ENCODE measurements at places on chromosomes 6 and 20. TPM values are rescaled to one million over a fixed set of nuclear protein-coding genes. Genes with fewer than 3 reads are reported as not detected.
A peak's percentile ranks its signal among the peaks of the same experiment; 100 is the strongest.

- DNase-seq: no peak
Measured at GRCh38 chr20:47765271-47765670, 20.0 kb downstream of the SULF2 start.

- no peak for DNase-seq
Measured at GRCh38 chr6:143689852-143690251, 12.1 kb downstream of the PHACTR2 start.

The TMEM244 gene
- not detected for total RNA-seq

DNA sequence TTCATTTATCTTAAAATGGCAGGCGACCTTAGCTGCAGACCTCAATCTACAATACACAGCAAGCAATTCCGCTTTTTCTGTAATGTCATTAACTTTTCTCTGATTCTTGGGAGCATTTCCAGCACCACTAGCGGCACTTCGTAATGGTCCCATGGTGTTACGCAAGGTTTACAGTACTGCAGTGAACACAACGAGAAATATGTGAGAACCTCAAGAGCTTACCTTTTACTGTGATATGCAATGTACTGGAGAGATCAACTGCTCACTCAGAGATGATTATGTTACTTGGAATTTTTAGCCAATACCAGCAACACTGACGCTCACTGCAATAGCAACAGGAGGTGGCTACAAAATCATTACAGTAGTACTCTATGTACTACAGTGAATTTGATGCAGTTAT lies 2.8 kb upstream of the CEP43 start:
- DNase-seq: peak; percentile 6

DNA sequence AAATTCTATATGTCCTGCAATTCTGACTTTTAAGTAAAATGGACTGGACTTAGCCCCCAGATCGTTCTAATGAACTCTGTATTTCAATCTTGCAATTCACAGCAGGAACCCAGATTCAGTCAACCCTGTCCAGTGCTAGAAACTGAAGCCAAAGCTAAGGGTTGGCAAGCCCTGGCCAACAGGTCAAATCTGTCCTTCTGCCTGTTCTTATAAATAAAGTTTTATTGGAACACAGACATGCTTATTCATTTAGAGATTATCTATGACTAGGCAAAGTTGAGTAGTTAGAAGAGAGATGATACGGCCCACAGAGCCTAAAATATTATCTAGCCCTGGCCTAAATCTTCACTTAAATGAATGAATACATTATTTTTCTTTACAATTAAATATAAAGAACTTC lies 339.2 kb upstream of the JARID2 start:
- no peak for DNase-seq

DNA sequence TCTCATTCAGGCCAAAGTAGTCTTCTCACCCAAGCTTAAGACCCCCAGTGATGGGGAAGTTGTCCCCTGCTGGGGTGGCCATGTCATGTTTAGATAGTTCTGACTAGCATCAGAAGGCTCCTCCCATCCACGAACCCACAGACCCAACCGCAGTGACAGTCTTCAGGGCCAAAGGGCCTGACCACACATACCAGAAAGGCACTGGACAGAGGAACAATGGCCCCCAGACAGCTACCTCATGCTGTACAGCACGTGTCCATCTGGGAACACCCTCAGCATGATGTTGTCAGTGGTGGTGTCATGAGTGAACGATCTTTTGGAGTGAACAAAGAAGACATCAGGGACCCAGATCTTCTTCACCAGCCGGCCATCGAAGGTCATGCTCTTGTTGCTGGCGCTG lies 46.3 kb downstream of the GABRR2 start:
- DNase-seq: no peak

The ARFGEF3 gene
- total RNA-seq: 0.04 TPM

The WFDC10B gene
- total RNA-seq: not detected

DNA sequence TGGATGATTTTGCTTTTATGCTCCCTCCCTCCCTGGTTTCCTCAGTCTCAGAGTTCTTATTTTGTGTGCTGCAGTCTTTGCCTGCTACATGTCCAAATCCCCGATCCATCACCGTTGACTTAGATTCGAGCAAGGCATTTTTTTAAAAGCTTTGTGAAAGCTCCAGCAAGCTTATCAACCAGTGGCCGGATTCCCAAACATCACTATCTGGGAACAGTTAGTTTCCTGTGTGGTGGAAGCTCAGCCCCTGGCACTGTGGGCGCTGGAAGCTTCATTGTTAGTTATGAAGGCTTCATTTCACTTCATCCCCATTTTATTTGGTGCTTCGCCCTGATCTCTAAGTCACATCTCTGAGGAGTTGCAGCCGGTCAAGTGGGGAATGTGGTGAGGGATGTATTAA lies 44.7 kb downstream of the DEK start:
- DNase-seq: no peak

The SLC39A7 gene
- total RNA-seq: 72.4 TPM

The LYRM4 gene
- 35.1 TPM for total RNA-seq

DNA sequence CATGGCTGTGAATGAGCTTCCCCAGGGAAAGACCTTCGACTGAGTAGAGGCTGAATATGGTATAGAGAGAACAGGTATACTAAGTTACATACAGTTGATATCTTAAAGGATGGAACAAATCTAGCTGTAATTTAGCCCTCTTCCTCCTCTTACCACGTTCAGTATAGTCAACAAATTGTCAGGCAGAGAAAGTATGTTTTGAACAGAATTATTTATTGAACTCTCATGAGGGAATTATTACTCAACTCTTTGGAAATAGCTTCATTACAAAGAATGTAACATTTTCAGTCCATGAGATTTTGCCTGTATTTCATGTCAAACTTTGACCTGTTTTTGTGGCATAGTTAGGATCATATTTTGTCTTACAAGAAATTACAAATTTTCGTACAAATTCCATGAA lies 63.0 kb downstream of the SH3BGRL2 start:
- no peak for DNase-seq

The ME1 gene
- 50.8 TPM for total RNA-seq

DNA sequence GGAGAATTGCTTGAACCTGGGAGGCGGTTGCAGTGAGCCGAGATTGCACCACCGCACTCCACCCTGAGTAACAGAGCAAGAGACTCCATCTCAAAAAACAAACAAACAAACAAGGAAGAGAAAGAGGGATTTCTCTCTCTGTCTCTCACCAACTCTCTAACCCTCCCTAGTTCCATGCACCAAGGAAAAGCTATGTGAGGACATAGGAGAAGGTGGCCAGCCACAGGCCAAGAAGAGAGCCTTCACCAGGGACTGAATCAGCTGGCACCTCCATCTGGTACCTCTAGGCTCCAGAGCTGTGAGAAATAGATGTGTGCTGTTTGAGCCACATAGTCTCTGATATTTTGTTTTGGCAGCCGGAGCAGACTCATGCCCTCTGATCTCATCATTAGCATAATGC lies 9.0 kb upstream of the FAM110A start:
- no peak for DNase-seq

The TREML2 gene
- 0.17 TPM for total RNA-seq

The ECT2L gene
- not detected for total RNA-seq

DNA sequence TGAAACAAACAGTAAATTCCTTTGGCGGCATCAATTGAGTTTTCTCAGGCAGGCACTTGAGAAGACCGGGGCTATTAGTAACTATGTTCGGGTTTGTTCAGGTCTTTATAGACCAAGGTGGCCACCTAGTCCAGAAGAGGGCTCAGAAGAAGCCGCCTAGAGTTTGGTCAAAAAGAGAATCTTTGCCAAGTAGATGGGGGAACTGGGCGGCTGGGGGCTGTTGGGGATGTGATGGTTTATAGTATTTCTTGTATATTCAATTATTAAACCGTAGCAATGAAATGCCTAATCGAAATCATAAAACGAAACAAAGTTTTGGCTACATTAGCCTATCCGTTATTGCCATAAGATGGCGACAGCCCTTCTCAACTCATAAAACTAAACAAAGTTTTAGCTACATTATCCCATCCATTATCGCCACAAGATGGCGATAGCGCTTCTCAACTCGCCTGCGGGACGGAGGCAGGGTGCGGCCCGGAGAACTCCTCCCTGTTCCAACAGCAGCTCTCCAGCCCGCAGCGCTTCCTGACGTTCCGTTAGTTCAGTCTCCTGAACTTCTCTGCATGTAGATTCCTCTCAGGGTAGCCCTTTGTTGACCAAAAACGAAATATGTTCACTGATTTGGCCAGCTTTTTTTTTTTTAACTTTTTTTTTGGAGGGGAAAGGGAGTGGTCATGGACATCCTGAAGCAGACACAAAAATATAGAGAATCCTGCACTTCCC lies 120.5 kb upstream of the PRSS16 start:
- peak; percentile 79 for DNase-seq

DNA sequence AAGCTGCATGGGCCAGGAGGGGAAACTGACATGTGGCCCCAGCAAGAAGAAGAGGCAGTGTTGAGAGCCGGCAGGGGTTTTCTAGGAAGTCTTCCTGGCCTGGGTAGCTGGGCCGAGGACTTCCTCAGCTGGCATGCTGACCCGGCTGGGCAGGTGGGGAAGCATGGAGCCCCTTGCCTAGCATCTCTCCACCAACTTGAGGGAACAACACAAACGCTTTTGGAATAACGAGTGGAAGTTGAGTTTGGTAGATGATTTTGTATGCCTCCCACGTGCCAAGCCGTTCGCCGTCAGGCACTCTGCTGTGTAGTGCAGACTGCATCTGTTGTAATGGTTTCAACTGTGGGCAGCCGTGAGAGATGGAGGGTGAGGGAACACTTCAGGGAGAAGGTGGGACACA lies 7.3 kb downstream of the TMEM181 start:
- no peak for DNase-seq

The FOXS1 gene
- total RNA-seq: not detected

DNA sequence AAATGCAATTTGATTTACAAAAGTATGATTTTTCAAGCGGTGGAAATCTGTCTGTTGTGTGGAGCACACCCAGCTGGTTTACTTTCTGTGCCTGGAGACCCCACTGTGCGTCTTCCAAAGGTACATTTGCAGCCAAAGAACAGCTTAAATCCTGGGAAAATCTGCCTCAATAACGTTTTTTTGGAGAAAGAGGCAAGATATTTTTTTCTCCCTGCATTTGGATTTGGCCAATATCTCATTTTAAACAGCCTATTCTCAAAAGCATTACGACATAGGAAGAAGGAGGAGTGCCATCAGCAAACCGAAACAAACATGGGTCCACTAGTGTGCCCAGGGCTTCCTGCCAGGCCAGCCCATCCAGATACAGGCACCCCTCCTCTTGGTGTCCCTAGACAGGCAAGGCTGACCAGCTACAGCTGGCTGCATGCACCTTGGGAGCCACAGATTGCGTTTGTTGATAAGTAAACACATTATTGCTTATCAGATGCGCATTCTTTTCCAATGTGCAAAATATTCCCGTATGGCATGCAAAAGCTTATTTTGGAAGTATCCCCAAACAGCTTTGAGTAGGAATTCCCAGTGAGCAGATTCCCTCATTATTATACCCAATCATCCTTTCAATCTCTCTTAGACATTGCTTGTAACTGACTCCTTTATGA lies 184.5 kb upstream of the MARCKS start:
- DNase-seq: no peak

DNA sequence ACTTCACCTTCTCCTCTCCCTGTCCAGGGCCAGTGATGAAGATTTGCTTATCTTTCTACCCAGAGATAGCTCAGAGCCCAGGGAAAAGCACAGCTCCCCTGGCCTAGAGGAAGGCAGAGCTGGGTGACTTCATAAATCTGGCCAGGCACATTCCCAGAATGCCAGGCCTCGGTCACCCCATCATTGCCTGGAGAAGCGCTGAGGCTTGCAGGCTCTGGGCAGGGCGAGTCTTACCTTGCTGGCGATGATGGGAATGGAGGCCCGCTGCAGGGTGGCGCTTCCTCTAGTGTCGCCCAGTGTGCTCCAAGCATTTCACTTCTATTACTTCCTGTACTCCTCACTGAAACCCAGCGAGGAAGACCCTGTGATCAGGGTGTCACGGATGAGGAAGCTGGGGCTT lies 60.1 kb downstream of the DAAM2 start:
- DNase-seq: no peak

DNA sequence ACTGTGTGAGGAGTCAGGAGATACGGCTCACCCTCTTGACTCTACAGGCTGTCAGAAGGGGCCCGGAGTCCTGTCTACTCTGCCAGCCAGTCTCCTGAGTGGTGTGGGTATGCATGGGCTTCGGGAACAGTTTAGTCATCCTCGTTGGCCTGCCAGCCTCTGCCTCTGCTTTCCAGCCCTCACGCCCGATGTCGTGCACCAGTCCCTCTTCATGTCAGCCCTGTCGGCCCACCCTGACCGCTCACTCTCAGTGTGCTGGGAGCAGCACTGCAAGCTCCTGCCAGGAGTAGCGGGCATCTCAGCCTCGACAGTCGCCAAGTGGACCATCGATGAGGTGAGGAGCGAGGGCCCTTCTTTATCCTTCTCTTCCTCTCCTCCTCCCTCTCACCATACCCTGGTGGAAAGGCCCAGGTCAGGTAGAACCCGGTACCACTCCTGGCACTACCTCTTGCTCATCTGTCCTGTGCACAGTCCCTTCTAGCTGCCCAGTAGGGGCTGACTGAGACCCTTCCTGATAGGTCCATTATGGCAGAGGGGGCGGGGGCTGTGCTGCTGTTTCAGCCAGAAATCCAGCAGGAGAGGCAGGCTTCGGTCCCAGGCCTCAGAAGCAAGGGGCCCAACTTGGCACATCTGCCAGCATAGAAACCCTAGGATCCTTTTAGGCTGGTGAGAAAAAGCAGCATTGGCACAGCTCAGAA lies 18.7 kb upstream of the SGK2 start:
- no peak for DNase-seq

GRCh38 chr6:168394606-168395005 lies 46.4 kb upstream of the SMOC2 start:
- DNase-seq: no peak

- DNase-seq: no peak
Measured at GRCh38 chr6:41374618-41375590, 39.5 kb downstream of the NCR2 start.

DNA sequence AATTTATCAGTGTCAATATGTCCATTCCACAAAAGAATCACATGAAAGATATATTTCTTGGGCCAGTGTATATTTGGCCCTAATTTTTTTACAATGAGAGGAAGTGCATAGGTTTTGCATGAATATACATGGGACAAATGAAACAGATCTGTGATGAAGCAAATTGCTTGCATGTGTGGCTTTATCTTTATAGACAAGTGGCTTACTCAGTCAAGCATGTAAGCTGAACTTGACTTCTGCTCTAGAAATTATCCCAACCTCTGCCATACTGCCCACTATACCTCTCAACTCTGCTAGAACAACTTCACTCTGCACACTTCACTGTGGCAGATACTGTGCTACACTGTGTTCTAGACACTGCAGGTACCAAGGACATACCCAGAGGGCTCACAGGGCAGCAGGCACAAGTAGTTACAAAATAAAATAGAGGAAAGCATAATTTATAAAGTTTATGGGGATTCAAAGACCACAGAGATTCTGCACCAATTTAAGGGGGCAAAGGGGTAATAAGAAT lies 349.2 kb upstream of the HSF2 start:
- no peak for DNase-seq

The BTNL2 gene
- total RNA-seq: not detected

The L3MBTL1 gene
- 4.8 TPM for total RNA-seq

GRCh38 chr6:139641376-139641775 lies 266.9 kb upstream of the CITED2 start:
- DNase-seq: no peak

DNA sequence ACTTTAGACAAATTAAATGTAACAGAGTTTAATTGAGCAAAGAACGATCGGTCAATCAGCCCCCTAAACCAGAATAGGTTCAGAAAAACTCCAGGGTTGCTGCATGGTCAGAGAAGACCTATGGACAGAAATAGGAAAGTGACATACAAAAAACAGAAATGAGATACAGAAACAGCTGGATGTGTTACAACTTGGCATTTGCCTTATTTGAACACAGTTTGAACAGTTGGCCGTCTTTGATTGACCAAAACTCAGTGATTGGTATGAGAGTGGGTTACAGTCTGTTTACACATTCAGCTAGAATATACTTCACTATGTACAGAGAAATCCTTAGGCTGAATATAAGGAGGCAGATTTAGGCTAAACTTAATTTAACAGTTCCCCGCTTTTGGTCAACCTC lies 19.9 kb downstream of the SRSF6 start:
- no peak for DNase-seq
